Frontal cortex (tissue), 4 donors: ENCODE measurements at places on chromosomes 6 and 20. TPM values are rescaled to one million over a fixed set of nuclear protein-coding genes. Genes with fewer than 3 reads are reported as not detected.

Gene RGL2
- total RNA-seq = 16.3 TPM

DNA sequence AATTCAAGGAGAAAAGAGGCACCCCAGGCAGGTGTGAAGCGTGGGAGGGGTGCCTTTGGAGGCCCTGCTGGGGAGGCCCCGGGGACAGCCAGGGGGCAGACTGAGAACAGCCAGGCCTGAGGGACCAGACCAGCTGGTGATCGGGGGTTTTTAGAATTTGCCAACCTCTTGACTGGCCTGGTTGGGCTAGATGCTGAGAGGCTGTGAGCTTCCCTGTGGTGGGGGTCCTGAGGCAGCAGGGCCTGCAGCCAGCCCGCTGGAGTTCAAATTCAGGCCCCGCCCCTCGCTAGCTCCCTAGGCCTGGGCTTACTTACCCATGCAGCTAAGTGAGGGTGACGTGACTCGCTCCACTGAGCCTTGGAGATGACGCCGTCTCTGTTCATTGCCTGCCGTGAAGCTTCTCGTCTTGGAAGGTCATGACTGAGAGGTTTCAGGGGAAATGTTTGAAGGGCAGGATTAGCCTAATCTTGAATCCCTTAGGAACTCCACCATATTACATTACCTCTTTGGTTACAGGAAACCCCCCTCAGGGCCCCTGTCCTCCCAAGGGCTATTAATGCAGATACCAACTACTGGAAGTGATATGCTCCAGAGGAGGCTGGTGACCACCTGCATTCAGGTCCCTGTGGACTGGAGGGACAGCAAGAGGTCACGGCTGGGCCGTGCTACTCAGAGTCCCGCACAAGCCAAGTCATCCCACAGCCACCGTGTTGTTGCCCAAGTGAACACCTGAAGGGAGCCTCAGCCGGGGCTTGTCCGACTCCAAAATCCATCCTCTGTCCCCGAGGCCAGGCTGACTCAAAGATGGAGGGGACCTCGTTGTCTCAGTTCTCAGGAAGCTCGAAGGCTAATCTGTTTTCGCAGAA lies 73.9 kb upstream of the DUSP22 start:
- DNase-seq = no peak

DNA sequence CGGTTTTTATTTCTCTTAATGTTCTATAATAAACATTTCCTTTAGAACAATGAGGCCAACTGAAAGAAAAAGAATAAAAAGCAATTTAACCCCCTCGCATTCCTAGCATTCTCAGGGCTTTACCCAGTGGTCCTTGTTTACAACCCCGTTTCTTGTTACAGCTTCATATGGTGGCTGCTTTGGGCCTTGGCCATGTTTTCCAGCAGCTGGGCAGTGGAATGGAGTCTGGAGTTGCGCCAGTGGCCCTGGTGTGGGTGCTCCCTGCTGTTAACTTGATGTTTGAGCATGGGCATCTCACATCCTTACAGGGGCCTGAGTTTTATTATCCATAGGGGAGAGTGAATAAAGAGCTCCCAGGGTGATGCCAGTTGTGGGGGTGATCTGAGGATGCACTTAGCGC lies 18.8 kb downstream of the EFCAB8 start:
- no peak for DNase-seq

Gene LCA5
- 14.3 TPM for total RNA-seq

DNA sequence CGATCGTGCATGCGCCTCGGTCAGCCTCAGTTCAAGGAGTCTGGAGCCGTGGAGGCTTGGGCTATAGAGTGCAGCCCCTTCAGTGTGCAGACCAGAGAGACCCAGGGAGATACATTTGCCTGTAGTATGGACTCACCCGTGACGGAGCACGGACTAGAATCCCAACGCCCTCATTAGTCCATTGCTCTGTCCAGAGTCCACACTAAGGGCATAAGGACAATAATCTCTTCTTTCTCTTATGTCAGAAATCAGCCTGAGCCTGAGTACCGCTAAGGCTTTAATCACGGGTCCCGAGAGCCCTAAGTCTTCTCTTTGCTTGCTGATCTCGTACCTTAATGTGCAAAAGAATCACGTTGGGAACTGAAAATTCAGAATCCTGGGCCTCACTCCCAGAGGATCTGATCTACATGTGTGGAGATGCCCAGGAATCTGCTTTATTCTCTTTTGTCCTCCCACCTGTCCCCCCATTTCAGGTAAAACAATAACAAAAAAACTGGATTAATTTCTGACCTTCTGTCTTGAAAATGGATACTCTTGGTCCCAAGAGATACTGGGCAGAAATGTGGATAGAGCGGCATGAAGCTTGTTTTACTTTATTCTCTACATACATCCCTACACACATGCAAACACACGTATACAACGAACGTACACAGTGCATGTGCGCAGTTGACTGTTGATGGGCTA lies 671 bp downstream of the BPHL start:
- no peak for DNase-seq

DNA sequence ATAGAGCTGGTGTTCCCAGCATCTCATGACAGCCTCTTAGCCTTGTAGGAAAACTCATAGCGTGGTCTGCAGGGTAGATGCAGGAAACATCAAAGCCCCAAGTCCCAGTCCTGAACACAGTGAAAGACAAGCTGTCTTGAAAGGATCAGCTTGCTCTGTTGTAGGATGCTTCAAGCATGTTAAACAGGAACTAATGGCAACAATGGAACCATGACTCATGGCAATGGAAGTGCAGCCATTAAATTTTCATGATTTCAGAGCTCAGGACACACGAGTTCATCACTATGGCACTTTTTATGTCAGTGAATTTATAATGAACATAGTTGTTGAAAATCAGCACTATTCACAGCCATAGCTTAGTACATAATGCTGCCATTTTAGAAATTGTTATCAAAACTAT lies 367.7 kb downstream of the KIF16B start:
- no peak for DNase-seq

- no peak for DNase-seq
These were observed 305.1 kb upstream of the SASH1 start for GRCh38 chr6:148037496-148037895.

GRCh38 chr6:166949528-166950442 lies 6.6 kb downstream of the RNASET2 start:
- no peak for DNase-seq

- DNase-seq = no peak
These were observed 22.7 kb upstream of the BMP6 start for GRCh38 chr6:7703148-7703680.

GRCh38 chr6:11253594-11253993 lies 21.1 kb upstream of the NEDD9 start:
- no peak for DNase-seq

Gene TGM3
- total RNA-seq = not detected

GRCh38 chr6:117072781-117073180 lies 192.6 kb upstream of the VGLL2 start:
- no peak for DNase-seq

- DNase-seq = no peak
These were observed 455.9 kb upstream of the MARCKS start for GRCh38 chr6:113401231-113401630.

DNA sequence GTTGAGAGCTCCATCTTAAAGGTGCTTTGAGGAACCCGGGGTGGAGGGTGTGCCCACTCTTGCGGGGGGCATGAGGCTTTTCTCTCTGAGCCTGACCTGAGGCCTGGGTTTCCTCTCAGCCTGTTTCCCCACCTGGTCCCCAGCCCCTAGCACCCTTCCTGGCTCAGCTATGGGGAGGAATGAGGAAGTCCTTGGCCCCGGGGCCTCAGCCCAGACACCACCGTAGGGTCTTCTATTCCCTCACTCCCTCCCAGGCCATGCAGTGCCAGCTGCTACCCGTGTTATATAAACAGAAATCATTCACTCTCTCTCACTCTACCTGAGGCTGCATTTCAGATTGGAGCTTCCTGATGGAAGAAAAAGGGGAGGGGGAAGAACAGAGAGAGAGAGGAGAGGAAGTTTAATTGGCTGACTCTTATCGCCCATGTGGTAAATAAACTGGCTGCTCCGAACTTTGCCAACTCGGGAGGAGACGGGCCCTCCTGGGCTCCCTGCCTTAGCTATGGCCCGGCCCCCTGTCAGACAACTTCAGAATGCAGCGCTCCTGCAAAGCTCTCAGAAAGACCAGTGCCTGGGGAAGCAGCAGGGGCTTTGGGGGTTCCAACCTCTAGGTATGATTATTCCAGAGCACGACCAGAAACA lies 2.8 kb downstream of the CDH22 start:
- DNase-seq = no peak

Gene STMND1
- total RNA-seq = not detected

DNA sequence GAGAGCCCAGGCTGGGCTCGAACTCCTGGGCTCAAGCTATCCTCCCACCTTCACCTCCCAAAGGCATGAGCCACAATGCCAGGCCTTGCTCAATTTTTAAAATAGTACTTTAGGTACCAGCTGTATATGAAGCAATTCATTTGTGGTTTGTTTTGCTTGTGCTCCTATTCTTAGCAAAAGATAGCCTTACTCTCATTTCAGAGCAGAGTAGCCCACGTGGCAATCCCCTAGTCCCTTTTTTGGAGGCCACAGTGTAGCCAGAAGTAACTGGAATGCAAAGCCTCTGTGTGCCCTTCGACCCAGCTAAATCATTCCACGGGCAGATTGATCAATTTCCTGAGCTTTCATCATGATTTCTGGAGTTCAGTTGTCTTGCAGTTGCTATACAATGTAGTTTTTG lies 372.2 kb downstream of the NRN1 start:
- no peak for DNase-seq

GRCh38 chr6:400815-401214 lies 9.3 kb downstream of the IRF4 start:
- DNase-seq = no peak

Gene MATN4
- under 0.01 TPM for total RNA-seq

Gene NDRG3
- total RNA-seq = 52.2 TPM
